Kidney epithelial cell (primary cell): ENCODE measurements at places on chromosomes 3 and 15. TPM values are rescaled to one million over a fixed set of nuclear protein-coding genes. Genes with fewer than 3 reads are reported as not detected.

DNA sequence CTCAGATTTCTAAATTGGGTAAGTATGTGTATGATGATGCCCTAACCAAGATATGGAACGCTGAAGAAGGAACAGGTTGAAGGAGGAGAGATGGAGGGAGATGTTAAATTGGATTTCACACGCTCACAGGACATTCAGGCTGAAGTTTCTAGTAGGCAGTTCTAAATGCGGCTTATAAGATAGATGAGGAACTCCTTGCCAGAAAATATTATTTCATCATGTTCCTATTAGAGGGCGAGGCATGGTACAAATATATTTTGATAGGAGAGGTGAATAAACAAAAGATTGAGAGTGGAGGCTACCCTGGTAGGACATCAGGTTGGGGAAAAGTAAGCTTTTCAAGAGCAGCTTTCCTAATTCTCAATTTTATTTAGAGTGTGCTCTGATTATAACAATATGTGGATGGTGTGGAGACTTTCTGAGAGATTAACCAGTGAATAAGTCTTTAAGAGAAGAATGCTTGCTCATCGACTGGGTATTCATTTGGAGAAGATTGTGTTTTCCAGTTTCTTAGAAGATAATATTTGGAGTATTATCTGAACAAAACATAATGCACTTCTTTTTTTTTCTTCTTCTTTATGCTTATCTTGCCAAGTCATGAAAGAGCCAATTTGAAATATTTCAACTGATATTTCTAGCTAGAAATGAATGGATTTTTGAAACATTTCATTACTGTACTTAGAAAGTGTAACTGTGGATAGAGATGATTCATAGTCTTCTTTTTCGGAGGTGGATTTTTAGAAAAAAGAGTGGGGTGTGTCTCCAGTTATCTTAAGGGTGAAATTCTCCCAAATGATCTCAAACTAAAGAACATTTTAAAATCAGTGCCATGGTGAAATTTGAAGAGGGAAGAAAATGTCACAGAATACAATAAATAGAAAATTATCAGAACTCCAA is 88.5 kb downstream of the B3GALNT1 start:
- DNase-seq = no peak

DNA sequence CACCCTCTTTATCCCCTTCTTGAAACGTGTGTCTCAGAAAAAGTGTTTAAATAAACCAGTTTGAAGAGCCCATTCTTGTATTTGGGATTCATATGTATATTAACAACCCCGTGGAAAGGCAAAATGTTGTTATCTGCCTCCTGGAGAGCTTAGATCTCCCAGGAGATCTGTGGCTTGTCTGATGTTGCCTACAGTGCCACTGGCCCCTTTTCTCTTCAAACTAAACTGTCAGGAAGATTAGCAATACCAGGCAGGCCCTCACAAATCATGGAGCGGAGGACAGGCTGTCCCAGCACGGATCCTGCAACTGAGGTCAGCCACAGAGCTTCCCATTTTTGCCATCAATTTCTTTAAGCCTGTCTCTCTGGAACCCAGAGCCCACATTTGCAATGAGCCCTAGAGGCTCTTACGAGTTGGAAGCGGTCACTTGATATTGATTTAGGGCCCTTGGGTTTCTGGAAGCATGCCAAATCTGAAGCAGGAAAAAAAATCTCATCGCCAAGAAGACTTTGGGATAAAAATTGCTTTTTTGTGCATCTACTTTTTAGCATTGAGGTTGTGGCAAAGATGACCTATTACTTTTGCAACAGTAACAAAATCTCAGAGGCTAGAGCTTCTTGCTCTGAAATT is 234.1 kb downstream of the OPA1 start:
- no peak for DNase-seq

GRCh38 chr3:72844436-72844993 is 3.7 kb downstream of the SHQ1 start:
- no peak for DNase-seq

The DNAH12 gene
- 0.41 TPM in 1 of 2 replicates, not detected in the other for total RNA-seq
